T-helper 17 cell (primary cell): ENCODE measurements at places on chromosomes 3 and 15.
A peak's percentile ranks its signal among the peaks of the same experiment; 100 is the strongest.

DNA sequence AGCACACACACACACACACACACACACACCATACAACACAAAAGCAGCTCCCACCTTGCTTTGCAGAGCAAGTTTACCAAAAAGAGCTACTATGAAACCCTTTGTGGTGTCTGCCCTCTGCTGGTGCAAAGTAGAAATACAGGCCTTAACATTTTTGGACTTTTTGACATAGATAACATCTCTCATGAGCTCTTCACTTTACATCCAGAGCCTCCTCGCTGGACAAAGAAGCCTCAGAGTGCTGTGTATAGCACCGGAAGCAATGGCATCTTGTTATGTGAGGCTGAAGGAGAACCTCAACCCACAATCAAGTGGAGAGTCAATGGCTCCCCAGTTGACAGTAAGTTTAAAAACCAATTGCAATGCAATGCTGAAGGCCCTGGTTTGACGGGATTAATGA is 157.9 kb downstream of the CHL1 start:
- DNase-seq, result no peak

DNA sequence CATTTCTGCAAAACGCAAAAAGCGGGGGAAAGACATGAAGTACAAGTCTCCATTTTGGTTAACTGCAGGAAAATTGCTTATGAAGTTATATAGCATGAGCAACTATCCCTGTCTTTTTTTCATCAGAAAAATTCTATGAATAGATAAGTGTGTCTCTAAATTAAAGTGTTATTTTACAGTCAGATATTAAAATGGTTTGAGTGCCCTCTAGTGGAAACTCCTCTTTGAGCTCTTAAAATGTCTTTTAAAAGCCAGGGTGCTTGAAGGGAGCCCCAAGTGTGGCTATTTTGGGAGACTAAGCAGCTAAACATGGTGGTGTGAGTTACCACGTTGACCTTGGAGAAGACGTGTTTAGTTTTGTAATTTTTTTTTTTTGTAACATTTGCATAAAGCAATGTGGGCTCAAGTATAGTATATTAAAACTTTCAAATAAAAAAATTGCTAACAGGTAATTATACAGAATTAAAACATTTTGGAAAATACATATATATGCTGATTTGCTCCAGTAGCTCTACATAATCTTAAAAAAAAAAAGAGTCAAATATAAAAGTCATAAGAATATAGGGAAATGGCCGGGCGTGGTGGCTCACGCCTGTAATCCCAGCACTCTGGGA is 77.2 kb downstream of the PPP2R3A start:
- DNase-seq, result no peak

DNA sequence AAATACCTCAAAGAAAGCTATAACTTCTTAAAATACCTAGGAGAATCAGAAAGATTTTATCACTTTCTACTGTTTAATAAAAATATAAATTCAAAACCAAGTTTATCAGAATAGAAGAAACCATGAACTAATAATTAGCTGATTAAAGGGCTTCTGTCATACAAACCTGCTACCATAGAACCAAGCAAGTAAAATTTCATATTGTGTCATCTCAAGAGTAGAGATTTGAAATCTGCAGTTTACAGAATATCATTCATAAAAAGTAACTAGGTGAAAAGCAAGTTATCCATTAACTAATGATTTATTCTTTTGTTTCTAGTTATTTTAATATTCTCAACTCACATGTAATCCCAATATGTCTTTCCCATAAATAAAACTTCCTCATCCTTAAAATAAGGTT is 36.8 kb upstream of the XXYLT1 start:
- DNase-seq, result no peak

DNA sequence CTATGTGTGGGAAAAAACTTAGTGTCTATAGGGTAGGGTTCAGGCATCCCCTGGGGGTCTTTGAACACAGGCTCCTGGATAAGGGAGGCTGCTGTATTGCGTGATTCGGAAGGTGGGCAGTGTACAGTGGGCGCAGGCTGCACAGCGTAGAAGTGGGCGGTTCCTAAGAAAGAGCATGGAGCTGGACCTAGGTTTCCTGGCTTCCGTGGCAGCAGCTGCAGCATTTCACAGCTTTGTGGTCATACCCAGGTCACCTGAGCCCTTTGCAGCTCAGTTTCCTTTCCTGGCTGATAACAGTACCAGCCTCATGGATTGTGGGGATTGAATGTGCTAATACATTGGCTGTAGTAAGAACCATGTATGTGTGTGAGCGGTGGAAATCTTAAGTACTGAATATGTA is 22.2 kb downstream of the CFAP100 start:
- DNase-seq, result no peak

- no peak for DNase-seq
Observed at GRCh38 chr15:94198633-94199032, 32.7 kb upstream of the MCTP2 start.

DNA sequence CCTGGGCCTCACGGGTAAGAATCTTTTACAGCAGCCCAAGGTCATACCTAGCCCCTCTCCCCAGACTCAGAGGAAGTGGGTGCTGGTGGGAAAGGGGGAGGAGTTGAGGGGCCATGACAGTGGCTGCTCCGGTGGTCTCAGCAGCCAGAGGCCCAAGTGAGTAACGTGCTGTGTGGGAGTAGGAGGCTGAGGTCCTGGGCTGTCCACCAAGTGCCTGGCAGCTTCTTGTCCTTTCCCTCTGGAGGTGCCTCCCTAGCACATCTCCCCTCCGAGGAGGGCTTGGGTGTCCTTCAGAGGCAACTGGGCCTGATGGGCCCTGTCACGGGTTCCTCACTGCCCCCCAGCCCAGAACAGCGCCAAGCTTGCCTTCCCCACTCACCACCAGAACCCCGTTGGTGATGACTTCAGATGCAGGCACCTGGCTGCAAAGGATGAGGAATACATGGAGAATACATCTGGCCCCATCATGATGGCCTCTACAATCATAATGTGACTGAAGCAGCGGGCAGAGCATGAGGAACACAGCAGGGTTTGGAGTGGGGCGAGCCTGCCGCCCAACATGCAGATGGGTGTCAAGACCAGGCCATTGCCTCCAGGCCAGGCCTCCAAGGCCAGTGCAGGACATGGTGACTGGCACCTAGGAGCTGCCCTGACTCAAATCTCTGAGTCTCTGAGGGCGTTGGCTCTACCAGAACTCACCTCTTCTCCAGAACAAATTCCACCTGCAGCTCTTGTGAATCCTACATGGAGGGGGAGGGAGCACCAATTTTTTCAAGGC is 3.3 kb downstream of the PLA2G4F start:
- DNase-seq, result no peak

- peak; percentile 47 for DNase-seq
Observed at GRCh38 chr3:52446631-52447511, 2.0 kb upstream of the SEMA3G start.

GRCh38 chr3:117557464-117558090 is 848.0 kb downstream of the TUSC7 start:
- DNase-seq, result no peak

- DNase-seq, result no peak
Observed at GRCh38 chr15:56077081-56077480, 83.7 kb upstream of the NEDD4 start.

DNA sequence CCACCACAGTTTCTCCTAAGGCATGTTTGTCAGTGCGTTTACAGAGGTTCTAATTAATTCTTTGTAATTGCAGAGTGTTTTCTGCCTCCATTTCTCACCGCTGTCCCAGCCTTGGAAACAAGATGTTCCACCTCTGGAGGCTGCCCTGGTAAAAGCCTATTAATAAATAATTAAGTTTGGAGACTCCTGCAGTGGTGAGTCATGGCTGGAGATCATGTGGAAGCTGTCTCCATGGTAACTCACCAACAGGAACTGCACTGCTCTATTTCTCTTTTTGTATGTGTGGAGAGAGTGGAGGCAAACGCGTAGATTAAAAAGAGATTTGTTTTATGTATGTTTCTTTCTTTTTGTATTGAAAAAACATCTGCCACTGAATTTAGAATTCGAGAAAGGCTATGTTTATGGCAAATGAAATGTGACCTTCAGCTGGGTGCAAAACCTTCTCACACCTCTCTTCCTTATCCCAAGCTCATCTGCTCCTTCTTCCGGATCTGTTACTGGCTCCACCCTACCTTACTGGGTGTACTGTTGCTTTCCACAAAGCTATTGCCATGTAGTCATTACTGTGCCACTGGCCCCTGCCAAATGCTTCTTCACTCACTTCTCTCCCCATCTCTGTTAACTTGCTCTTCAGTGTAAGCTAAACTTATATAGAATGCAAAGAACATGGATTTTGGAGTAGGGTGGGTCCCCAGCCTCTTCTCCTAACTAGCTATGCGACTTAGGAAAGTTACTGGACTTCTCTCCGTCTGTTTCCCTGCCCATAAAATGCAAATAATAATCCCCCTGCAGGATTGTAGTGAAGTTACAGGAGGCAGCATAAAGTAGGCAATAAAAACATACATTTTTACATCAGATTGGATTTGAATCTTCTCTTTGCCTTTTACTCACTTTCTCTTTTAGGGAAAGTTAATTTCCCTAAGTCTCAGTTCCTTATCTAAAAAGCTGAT is 778.5 kb downstream of the NTRK3 start:
- no peak for DNase-seq

DNA sequence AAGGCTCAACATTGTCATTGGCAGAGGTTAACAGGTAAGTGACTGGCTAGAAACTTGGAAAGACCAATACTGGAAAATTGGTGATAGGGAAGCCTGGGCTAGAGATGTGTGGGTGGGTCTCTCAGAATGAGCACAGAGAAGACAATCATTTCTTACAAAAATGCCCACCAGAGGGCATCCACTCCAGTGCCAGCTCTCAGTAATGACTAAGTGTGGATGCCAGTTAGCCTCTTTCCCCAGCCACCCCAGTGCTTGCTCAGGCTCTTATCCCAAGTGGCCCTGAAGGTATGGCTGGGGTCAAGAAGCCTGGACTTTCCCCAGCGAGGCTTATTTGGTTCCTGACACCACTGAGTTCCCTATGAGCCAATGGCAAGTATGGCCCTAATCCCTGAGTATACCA is 115.9 kb upstream of the ST8SIA2 start:
- no peak for DNase-seq

- DNase-seq, result no peak
Observed at GRCh38 chr15:76333309-76333708, 3.3 kb upstream of the ISL2 start.

GRCh38 chr3:134675726-134676256 is 25.0 kb upstream of the KY start:
- no peak for DNase-seq

- DNase-seq, result no peak
Observed at GRCh38 chr15:83443076-83443847, 3.9 kb upstream of the SH3GL3 start.

GRCh38 chr15:80076321-80077318 is 17.1 kb downstream of the ZFAND6 start:
- DNase-seq, result no peak

- no peak for DNase-seq
Observed at GRCh38 chr15:77412972-77413698, 6.8 kb downstream of the PEAK1 start.

DNA sequence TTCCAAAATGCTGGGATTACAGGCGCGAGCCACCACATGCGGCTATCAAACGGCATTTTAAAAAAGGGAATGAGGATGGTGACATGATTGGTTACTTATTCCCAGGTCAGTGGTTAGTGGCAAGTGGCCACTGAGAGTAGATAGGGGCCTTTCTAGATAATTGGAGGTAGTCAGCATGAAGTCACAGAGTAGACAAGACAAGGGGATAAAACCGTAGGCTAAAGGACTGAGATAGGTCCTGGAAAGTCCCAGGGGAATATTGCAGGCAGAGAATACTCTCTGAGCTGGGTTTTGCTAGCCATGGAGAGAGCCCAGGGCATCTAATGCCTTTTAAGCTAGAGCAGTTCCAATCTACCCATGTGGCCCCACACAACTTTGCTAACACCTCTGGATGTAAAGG is 52.2 kb downstream of the KCNAB1 start:
- no peak for DNase-seq

- DNase-seq, result no peak
Observed at GRCh38 chr3:175383371-175383770, 524.2 kb downstream of the NAALADL2 start.

- DNase-seq, result no peak
Observed at GRCh38 chr15:64361259-64361658, 5.3 kb upstream of the CSNK1G1 start.

DNA sequence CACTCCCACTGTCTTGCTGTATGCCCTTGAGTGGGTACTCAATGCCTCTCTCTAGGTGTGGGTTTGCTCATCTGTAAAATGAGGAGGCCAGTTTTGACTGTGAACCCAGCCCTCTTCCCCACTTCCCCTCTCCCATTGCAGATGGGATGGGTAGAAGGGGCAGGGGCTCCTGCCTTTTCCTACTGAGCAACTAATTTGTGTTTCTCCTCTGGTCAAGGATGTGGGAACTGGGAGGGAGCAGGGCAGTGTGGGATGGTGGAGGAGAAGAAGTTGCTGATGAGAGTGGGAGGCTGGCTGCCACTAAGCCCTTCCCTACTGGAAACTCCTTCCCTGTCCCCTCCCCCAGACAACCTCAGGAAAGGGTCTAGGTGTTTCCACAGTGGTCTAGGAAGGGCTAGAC is 20.1 kb upstream of the ANKDD1A start:
- no peak for DNase-seq

DNA sequence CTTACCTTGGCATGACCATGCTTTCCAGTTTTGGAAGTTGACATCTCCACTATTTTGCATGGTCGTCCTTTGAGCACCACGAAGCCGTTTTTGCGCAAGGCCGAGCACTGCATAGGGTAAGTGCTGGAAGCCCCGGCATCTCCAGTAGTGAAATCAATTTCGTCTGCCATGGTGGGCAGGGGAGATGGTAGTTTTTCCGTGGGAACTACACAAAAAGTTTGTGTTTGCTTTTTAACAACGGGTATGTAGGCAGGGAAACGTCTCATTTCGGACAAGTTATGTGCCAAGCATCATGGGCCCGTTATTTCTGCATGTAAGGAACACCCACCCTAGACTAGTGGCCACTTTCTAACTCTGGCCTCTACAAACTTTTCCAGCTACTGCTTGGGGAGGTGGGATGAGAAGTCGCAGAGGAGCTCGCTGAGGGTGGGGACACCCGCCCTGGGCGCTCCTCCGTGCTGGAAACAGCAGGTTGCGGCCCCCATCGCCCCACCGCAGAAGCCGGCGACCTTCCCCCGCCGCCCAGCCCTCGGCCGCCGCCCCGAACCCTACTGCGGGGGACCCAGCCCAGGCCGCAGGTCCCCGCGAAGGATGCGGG is 701 bp downstream of the EIF5A2 start:
- no peak for DNase-seq

- DNase-seq, result no peak
Observed at GRCh38 chr3:123720638-123721037, 135.8 kb upstream of the HACD2 start.

DNA sequence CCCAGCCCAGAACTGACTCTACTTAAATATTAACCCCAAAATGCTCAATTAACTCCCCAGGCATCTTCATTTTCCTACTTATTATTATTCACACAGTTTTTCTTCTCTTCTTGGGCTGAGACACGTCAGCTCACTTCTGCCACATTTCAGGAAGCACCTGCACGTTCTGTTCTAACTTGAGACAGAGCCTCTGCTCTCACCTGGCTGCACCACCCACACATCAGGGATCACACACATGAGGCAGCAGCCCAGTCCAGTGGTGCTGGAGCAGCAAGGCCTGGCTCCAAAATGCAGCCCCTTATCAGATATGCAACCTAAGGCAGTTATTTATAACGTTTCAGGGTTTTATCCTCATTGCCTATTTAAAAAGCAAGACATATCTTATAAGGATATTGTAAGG is 127.5 kb downstream of the OSBPL10 start:
- no peak for DNase-seq
